ENCODE measurements at places on chromosomes 12 and 14. TPM values are rescaled to one million over a fixed set of nuclear protein-coding genes. Genes with fewer than 3 reads are reported as not detected.

DNA sequence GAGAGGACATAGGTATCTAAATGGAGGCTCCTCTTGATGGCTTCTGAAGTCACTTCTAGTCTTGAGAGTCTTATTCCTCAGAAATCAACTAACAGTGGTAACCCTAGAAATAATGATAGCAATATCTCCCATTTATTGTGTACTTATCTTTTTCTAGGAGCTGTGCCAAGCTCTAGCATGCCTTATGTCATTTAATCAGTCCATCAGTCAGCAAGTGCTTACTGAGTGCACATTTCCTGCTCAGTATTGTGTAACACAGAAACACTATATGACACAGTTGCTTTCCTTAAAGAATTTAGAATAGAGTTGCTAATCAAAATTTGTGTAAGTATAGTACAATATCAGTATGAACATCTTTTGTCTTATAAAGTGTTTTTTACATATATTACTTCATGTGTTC is 36.6 kb downstream of the KRT76 start:
- H3K4me1 ChIP-seq: no peaks in the 10 kb centered on the region
- no peaks in the 10 kb centered on the region for H3K36me3 ChIP-seq
- no peak overlapping the region for H3K4me3 ChIP-seq
- no peak for DNase-seq

DNA sequence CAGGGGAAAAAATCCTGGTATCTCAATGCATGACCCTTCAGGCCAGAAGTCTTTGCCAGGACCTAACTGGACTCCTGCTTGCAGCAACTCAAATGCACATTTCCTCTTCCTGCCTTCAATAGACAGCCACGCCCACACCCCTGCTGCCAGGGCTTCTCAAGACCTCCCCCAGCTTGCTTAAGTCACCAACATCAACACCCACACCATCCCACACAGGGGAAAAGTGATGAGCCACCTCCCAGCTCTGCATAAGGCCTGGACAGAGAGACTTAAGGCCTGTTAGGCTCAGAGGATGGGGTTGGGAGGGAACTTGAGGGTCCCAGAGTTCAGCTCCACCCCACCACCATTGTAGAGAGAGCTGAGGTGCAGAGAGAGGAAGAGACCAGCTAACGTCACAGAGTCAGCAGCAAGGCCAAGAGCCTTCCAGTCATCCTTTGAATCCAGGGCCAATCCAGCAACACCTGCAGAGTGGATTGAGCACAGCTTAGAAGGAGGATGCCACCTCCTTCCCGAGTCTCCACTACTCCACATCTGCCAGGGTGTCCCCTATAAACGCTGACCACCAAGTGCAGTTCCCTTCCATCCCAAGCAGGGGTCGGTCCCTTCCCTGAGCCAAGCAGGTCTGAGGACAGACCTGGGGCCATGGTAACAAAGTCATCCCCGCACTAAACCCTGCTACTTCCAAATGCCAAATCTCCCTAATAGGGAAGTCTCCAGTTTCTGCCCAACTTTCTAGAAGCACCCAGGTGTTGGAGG is 50.0 kb downstream of the KDM2B start:
- peak; percentile 28 for DNase-seq
- peaks cover 13% of the 10 kb centered on the region for H3K4me1 ChIP-seq
- H3K4me3 ChIP-seq: no peak overlapping the region
- no peaks in the 10 kb centered on the region for H3K36me3 ChIP-seq
- H3K27me3 ChIP-seq: no peaks in the 10 kb centered on the region
- H3K27ac ChIP-seq: no peak overlapping the region

GRCh38 chr12:39612250-39612649 is 7.4 kb downstream of the ABCD2 start:
- no peak overlapping the region for H3K4me3 ChIP-seq
- no peaks in the 10 kb centered on the region for H3K4me1 ChIP-seq
- H3K36me3 ChIP-seq: no peaks in the 10 kb centered on the region
- H3K27me3 ChIP-seq: no peaks in the 10 kb centered on the region
- H3K27ac ChIP-seq: no peak overlapping the region

DNA sequence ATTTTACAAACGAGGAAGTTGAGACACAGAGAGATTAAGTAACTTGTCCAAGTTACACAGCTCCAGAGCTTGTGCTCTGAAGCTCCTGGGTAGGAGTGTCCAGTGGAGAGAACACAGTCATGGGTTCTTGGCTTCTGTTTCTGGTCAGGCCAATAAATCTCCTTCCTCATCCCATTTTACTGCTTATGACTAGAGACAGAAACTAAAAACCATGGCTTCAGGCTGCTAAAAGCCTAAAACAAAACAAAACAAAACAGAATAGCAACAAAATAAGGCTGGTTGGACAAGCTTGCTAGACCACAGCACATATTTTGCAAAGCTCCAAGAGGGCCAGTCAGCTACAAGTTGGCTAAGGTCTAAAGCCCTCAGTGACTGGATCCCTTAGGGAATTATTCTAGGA is 49.8 kb downstream of the PTGER2 start:
- H3K36me3 ChIP-seq: no peaks in the 10 kb centered on the region
- no peak for DNase-seq
- peaks cover 13% of the 10 kb centered on the region for H3K4me1 ChIP-seq

GRCh38 chr12:89936631-89937030 is 228.0 kb upstream of the ATP2B1 start:
- H3K4me1 ChIP-seq: no peaks in the 10 kb centered on the region
- no peak overlapping the region for H3K27ac ChIP-seq
- H3K4me3 ChIP-seq: no peak overlapping the region
- H3K36me3 ChIP-seq: no peaks in the 10 kb centered on the region
- no peaks in the 10 kb centered on the region for H3K27me3 ChIP-seq
- DNase-seq: no peak

GRCh38 chr12:66735275-66735674 is 56.4 kb upstream of the GRIP1 start:
- H3K27me3 ChIP-seq: no peaks in the 10 kb centered on the region
- H3K4me1 ChIP-seq: no peaks in the 10 kb centered on the region
- no peak overlapping the region for H3K27ac ChIP-seq
- H3K4me3 ChIP-seq: no peak overlapping the region
- no peaks in the 10 kb centered on the region for H3K36me3 ChIP-seq

- H3K4me3 ChIP-seq: peak overlapping the region; percentile 80
- H3K27me3 ChIP-seq: no peaks in the 10 kb centered on the region
- DNase-seq: peak; percentile 70
- peaks cover 36% of the 10 kb centered on the region for H3K4me1 ChIP-seq
- peak overlapping the region; percentile 98 for H3K27ac ChIP-seq
These were observed 523 bp downstream of the WSB2 start for GRCh38 chr12:118060301-118061010.

DNA sequence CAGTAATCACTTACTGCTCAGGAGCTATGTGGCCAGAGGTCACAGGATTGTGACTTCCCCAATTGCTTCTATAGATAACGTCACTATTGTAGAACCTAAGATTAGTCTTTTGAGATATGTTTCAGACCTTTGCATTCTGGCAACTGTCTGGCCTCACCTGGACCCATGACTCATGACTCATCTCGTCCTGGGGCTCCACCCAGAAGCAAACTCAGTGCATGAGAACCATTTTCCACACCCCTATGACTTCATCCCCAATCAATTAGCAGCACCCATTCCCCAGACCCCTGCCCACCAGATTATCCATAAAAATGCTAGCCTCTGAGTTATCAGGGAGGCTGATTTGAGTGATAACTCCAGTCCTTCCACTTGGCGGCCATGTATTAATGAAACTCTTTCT is 186.9 kb downstream of the EMP1 start:
- DNase-seq: peak; percentile 70
- H3K27ac ChIP-seq: peak overlapping the region; percentile 91
- no peak overlapping the region for H3K4me3 ChIP-seq
- H3K4me1 ChIP-seq: peaks cover 9% of the 10 kb centered on the region
- no peaks in the 10 kb centered on the region for H3K36me3 ChIP-seq
- H3K27me3 ChIP-seq: no peaks in the 10 kb centered on the region

DNA sequence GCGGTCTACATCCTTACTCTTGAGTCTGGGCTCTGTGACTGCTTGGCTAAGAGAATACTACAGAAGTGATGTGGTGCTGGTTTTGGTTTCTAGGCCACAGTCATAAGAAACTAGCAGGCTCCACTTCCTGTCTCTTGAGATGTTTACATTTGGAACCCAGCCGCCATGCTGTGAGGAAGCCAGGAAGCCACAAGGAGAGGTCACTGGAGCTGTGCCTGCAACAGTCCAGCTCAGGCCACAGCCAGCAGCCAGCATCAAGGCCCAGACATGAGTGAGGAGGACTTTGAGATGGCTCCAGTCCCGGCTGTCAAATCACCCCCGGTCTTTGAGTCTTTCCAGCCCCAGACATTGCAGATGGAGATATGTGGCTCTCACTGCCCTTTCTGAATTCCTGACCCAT is 12.9 kb upstream of the FAM181A start:
- H3K4me3 ChIP-seq: no peak overlapping the region
- no peak for DNase-seq
- H3K4me1 ChIP-seq: no peaks in the 10 kb centered on the region
- no peak overlapping the region for H3K27ac ChIP-seq
- no peaks in the 10 kb centered on the region for H3K36me3 ChIP-seq
- no peaks in the 10 kb centered on the region for H3K27me3 ChIP-seq

ALDH2 gene
- total RNA-seq: 116 TPM

TMEM30B gene
- 15.8 TPM for total RNA-seq

PTPRR gene
- total RNA-seq: 4.8 TPM

All from hepatocyte (in vitro differentiated cells).